Fibroblast of the aortic adventitia (primary cell): ENCODE measurements at places on chromosomes 4 and X.
A peak's percentile ranks its signal among the peaks of the same experiment; 100 is the strongest.

DNA sequence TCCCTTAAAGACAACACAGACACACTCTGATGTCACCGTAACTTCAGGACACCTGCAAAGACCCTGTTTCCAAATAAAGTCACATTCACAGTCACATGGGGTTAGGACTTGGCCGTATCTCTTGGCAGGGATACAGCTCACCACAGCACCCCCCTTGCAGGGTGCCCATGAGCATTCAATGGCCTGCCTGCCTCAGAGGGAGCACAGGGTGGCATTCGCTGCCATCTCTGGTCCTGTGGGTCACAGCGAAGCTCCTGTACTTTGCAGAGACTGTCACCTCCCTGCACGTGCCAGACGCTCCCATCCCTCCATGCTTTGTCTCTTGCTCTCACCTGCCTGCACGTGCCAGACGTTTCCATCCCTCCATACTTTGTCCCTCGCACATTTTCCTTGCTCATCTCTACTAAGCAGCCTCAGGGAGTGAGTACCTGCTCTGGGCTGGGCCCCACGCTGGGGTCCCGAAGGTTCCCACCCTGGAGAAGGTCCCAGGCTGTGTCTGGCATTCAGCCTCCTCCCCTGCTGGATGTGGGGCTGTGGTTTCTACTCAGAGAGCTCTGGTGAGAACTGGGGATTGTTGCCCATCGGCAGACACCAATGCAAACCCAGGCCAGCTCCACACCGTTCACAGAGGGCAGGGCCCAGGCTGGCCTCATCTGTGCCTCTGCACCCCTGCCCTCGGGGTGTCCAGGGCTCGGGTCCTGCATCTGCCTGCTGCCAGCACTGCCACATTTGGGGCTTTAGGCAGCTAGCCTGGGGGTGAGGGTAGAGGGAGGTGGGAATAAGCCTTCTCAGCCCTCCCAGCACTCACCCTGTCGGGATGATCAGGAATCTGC is 15.8 kb downstream of the HTRA3 start:
- no peak for DNase-seq

- DNase-seq, result peak; percentile 77
These were observed 10.2 kb upstream of the N4BP2 start for GRCh38 chr4:40046311-40046980.

- peak; percentile 97 for DNase-seq
These were observed 101.4 kb upstream of the PDE5A start for GRCh38 chr4:119729835-119730670.

DNA sequence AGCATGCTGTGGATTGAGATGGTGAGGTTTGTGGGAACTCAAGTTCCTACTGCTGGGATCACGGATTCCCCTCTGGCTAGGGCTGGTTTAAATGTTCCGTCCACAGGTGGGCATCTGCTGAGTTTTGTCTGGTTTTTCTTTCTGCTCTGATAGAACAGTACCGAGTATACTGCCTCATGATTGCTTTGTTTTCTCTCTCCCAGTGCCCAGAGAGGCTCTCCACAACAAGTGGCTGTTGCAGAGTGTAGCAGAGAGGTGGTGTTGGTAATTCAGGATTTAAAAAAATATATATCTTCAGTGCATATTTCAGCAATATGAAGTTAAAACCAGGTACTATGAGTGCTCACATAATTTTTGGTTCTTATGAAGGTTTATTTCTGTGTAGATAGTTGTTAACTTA is 213.7 kb downstream of the TEX13C start:
- no peak for DNase-seq

DNA sequence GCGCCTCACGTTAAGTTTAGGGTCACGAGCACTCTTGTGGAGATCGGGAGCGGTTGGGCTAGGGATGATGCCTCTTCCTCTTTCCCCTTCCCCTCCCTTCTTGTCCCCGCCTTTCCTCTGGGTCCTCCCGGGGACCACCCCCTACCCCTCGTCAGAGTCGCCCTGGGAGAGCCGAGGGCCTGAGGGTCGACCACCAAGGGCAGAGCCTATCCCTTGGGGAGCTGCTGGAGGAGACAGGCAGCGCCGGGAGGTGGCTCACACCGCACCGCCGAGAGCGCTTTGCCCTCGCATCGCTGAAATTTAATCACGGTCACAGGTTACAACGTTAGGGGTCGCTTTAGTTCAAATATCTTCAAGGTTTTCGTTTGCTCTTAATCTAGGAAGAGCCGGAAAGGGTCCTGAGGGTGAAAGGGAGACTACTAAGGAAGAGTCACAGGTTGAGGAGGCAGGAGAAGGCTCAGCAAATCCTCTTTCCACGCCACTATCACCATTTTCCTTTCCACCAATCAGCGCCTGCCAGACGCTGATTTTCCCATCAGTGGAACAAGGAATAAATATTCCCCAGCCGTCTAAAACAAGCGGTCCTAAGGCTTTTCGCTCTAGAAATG is 528 bp upstream of the SNCA start:
- DNase-seq, result no peak

DNA sequence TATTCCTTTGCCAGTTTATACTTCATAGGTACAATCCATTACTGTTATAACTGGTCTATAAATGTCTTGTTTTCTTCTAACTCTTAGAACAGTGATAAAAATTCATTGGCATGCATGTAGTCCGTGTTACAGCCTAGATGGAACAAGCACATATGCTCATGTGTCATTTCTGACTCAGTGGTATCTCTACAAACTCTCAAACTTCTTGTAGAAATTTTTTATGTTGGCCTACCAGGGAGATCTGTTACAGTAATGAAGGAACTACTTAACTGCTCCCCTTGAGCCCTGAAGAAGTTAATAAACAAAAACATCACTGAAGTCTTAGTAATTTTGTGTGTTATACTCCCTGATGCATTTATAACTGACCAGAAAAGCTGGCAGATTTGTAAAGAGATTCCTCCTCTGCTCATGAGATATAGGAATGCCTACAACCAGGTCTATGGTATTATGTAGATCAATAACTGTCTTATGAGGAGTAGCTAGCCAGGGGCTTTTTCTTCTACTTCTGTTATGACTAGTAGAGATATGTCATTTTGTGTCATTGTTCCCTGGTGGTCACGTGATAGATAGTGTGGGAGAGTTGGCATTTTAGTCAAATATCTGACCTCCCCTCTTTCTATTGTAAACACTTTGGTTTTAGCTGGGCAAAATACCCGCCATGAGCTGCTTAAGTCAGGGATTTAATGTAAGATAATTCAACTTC is 53.7 kb upstream of the FAAH2 start:
- no peak for DNase-seq

DNA sequence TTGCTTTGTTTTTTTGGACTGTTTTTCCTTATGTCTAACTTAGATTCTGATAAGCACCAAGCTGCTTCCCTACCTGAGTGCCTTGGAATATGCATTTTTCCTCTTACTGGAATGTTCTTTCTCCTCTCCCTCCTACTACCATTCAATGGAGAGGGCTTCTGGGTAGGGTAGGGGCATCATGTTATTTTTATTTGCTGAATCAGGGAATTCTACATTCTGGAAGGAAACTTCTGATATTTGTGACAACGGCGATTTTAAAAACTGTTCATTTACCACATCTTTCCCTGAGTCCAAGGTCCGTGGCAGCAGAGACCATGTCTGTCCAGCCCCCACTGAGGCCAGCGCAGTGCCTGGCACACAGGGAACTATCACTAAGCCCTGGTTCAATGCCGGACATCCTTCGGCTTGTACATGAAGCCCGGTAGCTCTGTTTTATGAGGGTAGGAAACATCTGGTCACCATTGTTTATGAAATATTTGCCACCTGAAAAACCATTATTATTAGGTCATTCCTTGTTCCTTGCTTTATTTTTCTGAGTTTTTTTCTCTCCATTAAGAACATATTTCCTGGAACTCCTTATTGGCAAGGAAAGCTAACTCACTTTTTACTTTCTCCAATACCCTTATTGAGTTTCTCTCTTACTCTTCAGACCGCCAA is 57.0 kb downstream of the PALLD start:
- no peak for DNase-seq

DNA sequence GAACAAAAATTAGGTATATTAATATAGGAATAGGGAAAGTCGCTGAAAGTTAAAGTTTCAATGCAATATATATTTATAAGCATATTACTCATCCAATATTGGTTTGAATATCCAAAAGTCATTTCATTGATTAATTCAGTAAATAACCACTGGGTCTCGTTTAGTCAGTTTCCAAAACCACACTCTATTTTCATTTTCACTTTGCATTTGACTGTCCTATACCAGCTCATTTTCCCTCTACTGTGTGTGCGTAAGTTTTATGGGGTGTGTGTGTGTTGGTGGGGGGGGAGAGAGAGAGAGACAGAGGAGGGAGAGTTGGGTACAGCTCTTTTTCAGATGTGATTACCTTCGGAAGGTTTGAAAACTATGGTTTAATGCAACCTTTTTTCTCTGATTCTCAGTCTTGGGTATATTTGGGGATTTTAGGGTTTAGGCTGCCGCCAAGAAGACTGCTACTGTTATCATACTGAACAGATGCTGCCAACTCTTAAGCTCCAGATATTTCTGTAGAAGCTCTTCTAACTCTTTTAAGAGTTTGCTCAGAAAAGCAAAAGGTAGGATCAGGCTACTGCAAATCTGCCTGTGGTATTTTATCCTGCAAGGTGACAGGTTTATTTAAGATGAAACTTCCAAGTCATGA is 1427.4 kb downstream of the PCDH7 start:
- peak; percentile 9 for DNase-seq

- DNase-seq, result no peak
These were observed 76.4 kb downstream of the MAGED4 start for GRCh38 chrX:52261125-52261462.

DNA sequence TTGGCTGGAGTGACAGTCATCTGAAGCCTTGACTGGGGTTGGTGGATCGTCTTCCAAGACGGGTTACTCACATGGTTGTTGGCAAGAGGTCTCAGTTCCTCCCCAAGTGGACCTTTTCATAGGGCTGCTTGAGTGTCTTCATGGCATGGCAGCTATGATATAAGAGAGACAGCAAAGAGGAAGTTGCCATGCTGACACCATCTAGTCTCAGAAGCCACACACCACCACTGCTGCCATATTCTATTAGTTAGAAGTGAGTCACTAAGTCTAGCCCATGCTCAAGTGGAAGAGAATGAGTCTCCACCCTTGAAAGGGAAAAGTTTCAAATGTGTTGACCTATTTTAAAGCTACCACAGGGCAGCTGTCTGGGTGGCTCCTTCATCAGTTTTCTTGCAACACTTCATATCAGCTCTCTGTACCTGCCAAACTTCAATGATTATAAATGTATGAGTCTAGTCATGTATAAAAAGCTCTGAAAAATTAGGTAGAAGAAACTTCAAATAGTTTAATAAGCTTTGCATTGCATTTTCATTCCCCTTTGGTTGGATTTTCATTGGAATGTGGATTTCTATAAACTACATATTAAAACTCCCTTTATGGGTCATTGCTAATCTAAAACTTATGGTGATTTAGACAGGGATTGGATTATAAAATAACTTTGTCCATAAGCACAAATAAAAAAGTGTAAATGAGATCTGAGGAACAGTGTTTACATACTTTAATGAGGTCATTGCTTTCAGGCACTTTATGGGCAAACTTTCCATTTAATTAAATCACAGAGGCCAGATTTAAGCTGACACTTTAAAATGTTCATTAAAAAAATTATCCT is 68.0 kb upstream of the ATXN3L start:
- peak; percentile 67 for DNase-seq
